Dermis blood vessel endothelial cell (primary cell): ENCODE measurements at places on chromosomes 5 and 9. TPM values are rescaled to one million over a fixed set of nuclear protein-coding genes. Genes with fewer than 3 reads are reported as not detected.

The PCDHB8 gene
- total RNA-seq: 0.14 and 0.34 TPM in 2 replicates

The SLC27A6 gene
- total RNA-seq: 0.14 TPM in 1 of 2 replicates, not detected in the other

The CCNI2 gene
- total RNA-seq: 0.34 and 0.51 TPM in 2 replicates

The ZBED3 gene
- 3.6 and 6.1 TPM in 2 replicates for total RNA-seq

The AJM1 gene
- total RNA-seq: 1.0 TPM in 2 replicates

The SKP2 gene
- 32.3 and 51.9 TPM in 2 replicates for total RNA-seq

The CHSY3 gene
- 2.5 and 3.9 TPM in 2 replicates for total RNA-seq

The SLIT3 gene
- total RNA-seq: 0.05 TPM in 1 of 2 replicates, not detected in the other

The PCDHGA7 gene
- total RNA-seq: 1.0 and 1.3 TPM in 2 replicates

The PCDHB3 gene
- total RNA-seq: 0.51 TPM in 2 replicates

The FST gene
- total RNA-seq: 15.0 and 45.0 TPM in 2 replicates

The FOXD4L4 gene
- 0.09 and 0.17 TPM in 2 replicates for total RNA-seq

The KCNMB1 gene
- total RNA-seq: not detected in 2 replicates

The FIBCD1 gene
- total RNA-seq: under 0.01 and 0.05 TPM in 2 replicates

The ZNF354B gene
- total RNA-seq: 7.4 and 10.9 TPM in 2 replicates

The SLC6A18 gene
- total RNA-seq: not detected in 2 replicates

The GGTA1 gene
- 6.2 and 8.7 TPM in 2 replicates for total RNA-seq

The CCL27 gene
- not detected in 2 replicates for total RNA-seq

The PDZD2 gene
- total RNA-seq: 2.6 and 6.6 TPM in 2 replicates
